ENCODE measurements at places on chromosomes 4 and X.

GRCh38 chrX:153735274-153735673 lies 10.6 kb downstream of the ABCD1 start:
- DNase-seq, result no peak

DNA sequence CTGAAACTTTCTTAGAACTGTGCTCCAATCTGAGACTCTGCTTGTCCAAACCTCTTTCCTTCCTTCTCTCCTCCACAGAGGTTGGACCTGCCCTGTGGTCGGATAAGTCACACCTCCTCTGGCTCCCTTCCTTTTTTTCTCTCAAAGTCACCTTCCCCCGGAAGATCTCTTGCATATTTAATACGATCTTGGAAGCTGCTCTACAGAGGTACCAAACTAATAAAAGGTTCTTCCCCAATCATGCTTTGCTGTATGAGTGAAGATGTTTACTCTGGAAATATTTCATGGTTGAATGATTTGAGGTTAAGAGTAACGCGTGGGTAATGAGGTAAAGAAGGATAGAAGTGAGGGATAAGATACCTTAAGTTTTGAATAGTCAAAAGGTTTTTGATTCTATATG lies 166.0 kb downstream of the ATG4A start:
- no peak for DNase-seq

- no peak for DNase-seq
Observed at GRCh38 chrX:6959006-6959405, 188.5 kb upstream of the STS start.

- DNase-seq, result no peak
Observed at GRCh38 chrX:40304115-40304514, 206.4 kb upstream of the BCOR start.

GRCh38 chr4:172751550-172751949 lies 417.1 kb upstream of the GALNT7 start:
- no peak for DNase-seq

DNA sequence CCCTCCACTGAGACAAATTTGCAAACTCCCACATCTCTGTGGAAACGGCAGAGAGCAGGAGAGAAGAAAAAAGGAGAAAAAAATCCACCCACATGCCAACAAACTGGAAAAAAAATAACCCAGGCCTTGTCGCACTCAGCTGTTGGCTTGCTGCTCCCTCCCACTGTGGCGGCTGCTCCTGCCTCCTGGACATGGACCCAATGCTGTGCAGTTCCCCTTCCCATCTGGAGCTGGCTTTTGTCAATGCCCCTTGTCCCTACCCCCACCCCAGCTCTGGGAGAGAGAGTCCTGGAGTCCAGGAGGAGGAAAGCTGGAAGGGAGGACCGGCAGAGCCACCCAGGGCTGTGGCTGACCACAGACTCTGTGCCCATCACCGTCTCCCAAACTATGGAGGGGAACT lies 50.8 kb upstream of the IQSEC2 start:
- DNase-seq, result no peak

DNA sequence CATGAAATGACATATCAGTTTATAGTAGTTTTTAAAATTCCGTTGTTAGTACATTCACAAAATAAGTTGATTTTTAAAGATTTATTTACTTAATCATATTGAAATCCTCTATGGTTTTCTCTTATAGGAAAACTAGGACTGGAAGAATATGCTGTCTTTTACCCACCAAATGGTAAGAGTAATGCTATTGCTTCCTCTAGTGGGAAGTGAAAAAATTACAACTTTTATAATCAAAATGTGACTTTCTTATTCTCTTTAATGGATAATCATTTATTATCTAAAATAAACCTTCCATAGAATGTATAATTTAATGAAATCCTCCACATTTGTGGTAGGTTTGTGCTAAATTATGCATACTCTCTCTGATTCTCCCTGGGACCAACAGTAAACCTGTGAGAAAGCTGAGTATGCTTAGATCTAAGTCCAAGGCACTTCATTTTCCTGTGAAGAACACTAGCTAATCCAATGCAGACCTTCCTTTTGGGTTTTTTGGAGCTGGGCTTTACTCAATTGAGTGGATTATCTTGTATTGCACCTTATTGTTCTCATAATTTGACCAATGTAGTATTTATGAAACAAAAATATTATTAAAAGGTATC lies 136.2 kb downstream of the TBC1D19 start:
- peak; percentile 22 for DNase-seq

DNA sequence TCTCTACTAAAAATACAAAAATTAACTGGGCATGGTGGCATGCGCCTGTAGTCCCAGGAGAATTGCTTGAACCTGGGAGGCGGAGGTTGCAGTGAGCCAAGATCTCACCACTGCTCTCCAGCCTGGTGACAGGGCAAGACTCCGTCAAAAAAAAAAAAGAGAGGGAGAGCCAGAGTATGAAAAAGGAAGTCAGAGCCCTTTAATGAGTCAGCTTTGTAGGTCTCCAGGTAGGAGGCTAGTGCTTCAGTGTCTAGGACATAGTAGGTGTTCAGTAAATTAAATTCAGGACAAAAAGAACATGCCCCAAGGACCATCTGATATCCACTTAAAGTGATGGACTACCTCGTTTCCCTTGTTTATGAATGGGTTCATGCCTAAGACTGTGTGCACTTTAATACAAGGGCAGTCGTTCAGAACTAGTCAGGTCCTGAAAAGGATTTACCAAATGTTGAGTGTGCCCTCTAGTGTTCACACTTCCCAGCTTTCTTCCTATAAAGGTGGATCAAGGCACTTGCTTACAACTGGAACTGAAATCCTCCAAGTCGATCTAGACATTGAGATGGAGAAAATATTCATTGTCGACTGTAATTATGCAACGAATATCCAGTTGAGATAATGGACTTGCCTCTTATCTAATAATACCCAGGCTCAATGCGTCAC lies 29.0 kb downstream of the F9 start:
- DNase-seq, result peak; percentile 35

DNA sequence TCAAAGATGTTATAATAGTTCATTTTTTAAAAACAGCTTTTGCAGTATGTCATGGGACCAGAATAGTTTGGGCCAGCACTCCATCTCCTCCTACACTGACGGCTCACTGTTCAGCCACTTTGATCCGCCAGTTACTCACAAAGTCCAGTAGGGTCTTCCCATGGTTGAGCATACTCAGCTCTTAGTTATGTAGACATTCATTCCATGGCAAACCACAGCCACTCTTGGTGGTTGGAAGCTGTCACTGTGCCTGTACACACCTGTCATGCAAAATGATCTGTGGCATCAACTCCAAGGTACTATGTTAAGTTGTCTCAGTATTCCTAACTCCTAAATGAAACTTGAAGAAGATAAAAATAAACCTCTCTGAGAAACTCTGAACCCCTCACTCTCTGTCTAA lies 127.2 kb downstream of the NR3C2 start:
- DNase-seq, result no peak

DNA sequence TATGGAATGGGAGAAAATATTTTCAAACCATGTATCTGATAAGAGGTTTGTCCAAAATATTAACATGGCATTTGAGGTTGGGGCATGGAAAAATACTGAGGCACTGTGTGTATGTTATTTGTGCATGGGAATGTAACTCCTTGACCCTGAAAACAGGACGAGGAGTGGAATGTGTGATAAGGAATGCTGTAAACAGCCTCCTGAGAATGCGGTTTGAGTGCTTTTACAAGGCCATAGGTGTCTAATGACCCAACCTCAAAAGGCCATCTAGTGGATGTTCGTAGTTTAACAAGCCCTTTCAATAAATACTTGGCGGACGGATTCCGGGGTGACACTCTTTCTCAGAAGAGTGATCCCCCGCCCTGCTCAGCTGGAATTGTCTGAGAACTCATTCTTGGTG lies 162.9 kb upstream of the USP9X start:
- DNase-seq, result peak; percentile 20

GRCh38 chrX:103710609-103711008 lies at the start of gene TMEM31:
Gene TMEM31, plus strand, starts transcription at chrX:103710909. Its CDS starts 1,350 bp downstream, at chrX:103712259.
- no peak for DNase-seq

- no peak for DNase-seq
Observed at GRCh38 chrX:13966793-13967125, 62.9 kb downstream of the GEMIN8 start.

DNA sequence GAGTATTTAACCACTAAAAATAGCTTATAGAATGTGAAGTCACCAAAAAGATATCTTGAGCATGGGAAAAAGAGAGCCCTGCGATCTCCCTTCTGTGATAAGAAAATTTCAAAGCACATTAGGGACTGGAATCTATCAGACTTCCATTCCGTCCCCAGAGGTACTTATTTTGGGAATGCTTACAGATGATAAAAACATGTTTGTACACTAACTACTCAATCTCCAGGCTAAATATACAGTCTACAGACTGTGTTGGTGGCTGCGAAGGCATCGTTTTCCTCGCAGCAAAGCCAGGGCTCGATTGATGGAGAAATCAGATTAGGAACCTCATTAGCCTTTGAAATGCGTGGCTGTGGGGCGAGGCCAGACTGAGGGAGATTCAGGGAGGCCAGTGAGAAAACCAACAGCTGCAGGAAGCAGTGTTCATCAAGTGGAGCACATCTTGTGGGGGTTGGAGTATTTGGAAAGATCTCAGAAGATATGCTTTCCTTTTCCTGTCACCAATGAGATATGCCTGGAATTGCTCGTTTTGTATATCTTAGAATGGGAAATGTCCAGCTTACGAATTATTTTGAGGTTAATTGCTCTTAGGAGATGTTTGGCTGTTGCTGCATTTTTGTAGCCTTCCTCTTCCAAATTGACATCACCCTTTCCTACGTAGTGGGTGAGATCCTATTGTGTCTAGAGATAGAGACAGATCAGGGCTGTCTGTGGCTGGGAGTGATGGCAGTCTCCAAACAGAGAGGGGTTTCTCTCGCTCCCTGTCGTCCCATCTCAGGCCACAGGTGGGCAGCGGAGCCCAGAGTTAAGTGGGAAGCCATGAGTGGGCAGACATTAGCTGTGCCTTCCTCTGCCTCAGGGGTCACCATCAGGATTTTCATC lies 224.9 kb upstream of the FAT1 start:
- peak; percentile 46 for DNase-seq

DNA sequence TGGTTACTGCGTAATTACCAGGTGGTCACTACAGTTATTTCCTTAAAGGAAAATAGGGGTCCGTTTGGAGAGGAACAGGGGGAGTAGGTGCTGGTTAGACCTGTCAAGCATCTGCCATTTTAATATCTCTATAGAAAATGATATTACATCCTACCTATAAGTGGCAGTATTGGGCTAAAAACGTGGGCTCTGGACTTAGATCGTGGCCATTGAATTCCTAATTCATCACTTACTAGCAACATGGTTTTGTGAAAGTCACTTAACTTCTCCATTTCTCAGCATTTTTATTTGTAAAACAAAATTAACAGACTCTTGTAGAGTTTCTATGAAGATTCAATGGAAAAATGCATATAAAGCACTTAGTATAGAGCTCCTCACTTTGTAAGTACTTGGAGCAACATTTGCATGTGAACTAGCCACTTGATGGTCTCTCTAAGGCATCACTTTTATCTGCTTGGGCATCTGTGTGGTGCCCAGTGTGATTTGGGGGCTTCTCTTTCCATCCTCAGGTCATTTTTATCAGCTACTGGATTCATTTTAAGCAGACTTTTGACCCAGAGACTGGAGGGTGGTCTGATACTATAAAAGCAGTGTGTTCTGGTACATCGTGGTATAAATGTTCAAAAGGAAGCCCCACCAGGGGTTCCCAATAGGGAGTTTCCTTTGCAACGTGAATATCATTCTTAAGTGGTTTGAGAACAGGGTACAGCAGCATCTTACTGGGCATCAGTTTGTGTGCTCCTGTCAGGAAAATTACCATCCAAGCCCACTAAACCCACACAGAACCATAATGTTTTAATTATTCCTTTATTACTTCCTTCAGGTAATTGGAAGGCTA lies 42.7 kb upstream of the RASSF6 start:
- DNase-seq, result peak; percentile 59

DNA sequence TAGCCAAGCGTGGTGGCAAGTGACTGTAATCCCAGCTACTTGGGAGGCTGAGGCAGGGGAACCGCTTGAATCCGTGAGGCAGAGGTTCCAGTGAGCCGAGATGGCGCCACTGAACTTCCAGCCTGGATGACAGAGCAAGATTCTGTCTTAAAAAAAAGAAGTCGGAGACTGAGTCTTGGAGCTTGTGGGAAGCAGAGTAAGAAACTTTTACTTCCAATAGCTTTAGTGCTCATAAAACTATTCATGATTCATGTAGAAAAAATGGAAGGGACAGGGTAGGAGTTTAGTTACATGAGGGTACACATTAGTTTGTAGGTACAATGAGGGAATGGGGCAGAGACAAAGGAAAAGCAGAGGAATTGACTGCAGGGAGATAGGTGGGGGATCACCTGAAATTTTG lies 19.3 kb downstream of the RAP2C start:
- no peak for DNase-seq

- DNase-seq, result peak; percentile 47
Observed at GRCh38 chr4:924107-925096, 7.7 kb downstream of the GAK start.

GRCh38 chr4:124055896-124056295 lies 656.6 kb downstream of the ANKRD50 start:
- peak; percentile 16 for DNase-seq

GRCh38 chr4:112516066-112516470 lies at the start of gene NEUROG2:
Gene NEUROG2, minus strand, starts transcription at chr4:112516180. Its CDS starts 705 bp downstream, at chr4:112515475.
- no peak for DNase-seq

GRCh38 chr4:18869166-18869565 lies 847.6 kb upstream of the LCORL start:
- no peak for DNase-seq

GRCh38 chr4:119227690-119228089 lies 15.2 kb downstream of the USP53 start:
- DNase-seq, result no peak

GRCh38 chrX:37350034-37350365 lies 836 bp downstream of the PRRG1 start:
- DNase-seq, result peak; percentile 20

DNA sequence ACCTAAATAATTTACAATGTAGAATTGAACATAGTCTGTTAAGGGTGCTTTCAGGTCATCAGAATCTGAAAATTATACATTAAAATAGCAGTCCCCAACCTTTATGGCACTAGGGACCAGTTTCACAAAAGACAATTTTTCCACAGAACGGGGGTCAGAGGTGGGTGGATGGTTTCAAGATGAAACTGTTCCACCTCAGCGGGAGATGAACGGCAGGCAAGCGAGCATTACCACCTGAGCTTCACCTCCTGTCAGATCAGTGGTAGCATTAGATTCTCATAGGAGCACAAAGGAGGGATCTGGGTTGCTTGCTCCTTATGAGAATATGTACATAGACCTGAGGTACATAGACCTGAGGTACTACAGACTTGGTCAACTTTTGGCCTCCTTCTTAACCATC lies 29.0 kb downstream of the LRBA start:
- no peak for DNase-seq

Measured in AG20443 (cell line).